ENCODE measurements at places on chromosomes 16 and 17.

GRCh38 chr16:56311208-56312027, 113.9 kb downstream of the AMFR start:
- DNase-seq: peak; percentile 98

DNA sequence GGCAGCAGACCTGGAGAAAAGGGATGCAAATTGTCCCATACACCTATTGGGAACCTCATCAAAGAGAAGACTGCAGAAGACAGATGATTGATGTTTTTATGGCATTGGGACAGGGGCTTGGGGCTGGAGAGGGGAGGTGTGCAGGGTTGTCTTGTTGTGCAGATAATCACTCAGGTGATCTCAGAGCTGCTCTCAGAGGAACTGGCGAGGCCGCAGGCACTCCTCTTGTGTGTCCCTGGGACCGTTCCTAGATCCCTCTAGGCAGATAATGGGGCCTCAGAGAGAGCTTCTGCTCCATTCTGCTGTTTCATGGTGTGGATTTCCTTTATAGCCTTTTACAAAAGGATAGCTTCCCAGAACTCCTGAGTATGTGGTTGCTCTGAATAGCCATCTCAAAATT, 1.6 kb downstream of the RNF213 start:
- DNase-seq: peak; percentile 17

DNA sequence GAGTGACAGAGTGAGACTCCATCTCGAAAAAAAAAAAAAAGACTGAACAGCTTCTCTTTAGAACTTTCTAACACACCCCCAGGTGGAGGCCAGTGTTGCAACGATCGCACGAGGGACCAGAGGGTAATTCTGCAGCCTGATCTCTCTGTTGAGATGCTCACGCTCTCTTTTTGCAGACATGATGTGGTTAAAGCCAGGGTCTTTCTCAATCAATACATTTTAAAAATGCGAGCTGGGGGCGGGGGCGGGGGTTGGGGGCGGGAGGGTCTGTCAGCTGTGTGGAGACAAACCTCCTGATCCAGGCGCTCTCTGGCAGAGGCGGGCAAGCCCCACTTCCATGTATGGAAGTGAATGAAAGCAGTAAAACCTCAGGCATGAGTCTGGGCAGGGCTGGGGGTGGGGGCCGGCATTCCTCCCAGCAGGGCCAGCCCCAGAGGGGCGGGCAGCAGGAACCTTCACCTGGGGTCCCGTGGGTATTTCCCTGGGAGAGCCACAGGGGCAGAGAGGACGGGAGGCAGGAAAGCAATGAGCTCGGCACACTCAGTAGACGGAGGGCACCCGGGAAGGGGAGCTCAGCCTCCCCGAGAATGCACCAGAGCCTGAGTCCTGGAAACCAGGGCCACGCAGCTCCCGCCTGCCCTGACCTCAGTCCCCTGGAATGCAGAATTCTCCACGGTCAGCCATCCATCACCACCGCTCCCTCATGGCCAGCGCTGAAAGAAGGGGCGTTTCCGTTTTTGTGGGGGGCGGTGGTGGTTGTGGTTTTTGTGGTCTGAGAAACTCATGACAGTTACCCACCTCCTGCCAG, 28.0 kb downstream of the NXN start:
- no peak for DNase-seq

DNA sequence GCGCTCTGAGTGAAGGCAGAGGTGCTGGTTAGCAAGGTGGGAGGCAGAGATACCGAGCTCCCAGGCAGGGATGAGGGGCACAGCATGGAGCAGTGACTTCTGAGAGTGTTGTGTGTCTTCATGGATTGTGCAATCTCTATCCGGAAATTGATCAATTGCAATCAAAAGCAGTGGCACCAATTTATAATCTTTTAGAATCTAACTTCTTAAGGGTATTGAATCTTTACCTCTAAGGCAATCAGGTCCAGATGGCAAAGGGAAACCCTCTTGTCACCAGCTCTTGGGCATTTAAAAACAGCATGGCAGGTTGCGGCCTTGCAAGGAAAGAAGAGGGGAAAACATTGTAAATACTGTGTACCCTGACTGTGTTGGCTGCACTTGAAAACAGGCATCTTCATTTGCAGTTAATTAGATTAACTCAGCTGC, 58.0 kb upstream of the MRTFB start:
- DNase-seq: no peak

DNA sequence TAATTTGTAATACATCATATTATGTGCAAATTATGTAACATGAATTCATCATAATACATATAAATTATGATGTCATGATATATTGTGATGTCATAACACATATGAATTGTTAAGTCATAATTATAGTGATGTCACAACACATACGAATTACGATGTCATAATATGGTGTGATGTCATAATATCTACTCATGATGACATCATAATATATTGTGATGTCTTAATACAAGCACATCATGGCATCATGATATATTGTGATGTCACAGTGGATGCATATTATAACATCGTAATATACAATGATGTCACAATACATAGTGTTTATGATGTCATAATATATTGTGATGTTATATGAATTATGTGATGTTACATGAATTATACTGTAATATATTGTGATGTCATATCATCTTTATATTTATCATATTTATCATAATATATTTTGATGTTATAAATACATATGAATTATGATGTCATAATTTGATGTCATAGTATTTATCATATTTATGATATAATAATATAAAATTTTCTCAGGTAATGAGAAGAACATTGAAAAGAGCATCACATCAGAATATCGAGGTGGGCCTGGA, 1793.0 kb downstream of the TP53TG3F start:
- DNase-seq: no peak

DNA sequence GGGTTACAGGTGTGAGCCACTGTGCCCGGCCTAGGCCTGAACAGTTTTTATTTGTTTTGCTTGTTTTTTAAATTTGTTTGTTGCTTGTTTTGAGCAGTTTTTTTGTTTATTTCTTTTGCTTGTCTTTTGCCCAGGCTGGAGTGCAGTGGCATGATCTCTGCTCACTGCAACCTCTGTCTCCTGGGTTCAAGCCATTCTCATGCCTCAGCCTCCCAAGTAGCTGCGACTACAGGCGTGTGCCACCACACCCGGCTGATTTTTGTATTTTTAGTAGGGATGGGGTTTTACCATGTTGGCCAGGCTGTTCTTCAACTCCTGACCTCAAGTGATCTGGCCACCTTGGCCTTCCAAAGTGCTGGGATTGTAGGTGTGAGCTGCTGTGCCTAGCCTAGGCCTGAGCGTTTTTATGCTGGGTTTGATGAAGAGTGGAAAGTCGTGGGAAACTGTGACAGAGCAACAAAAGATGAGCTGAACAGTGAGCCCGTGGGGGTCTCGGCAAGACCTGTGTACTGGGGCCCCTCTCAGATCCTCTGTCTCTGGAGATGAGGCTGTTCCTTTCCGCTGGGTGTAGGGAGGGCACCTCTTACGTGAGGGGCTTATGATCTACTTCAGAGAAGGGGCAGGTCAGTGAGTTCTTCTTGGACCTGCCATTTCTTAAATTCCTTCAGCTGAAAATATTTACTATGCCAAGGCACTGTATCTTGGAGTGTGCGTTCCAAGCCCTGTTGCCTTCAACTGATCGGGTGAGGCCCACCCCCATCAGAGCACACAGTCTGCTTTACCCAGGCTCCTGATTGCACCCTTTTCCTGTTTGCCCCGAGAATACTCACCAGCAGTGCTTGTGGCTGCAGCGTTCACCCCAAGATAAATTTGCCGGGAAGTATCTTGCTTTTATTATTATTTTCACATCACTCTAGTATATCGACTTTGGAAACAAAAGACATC, 322.1 kb downstream of the SEC14L1 start:
- no peak for DNase-seq

DNA sequence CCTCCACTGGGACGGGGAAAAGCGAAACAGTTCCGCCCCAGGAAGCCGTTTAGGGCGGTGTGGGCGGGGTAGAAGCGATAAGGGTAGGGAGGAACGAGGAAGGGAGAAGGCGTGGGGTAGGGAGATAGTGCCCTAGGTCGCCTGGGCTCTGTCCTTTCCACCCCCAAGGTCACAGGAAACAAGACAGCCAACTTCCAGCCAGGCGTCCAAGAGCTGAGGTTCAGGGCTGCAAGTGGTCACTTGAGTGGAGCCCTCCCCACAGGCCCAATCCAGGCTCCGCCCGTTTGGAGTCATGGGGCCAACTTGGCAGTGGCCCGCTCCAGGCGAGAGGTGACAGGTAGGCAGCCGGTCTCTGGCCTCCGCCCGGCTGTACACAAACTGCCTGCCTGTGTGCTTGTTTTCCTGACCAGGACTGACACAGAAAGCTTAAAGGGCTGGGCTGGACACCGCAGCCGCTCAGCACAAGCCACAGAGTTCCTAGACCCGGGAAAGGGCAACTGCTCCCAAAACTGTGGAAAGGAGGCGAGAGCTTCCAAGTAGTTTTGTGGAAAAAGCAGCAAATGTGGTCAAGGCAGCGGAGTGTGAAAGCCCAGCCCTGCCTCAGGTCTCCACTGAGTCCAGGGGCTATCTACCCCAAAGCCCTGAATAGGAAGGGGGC, at the start of gene RILP:
Gene RILP (minus strand): TSS at position 23 of the 658 bp plus-strand sequence. CDS start 62 bp downstream, outside the sequence.
- DNase-seq: no peak

- no peak for DNase-seq
These were observed 1.6 kb downstream of the MSRB1 start for GRCh38 chr16:1941162-1942046.

DNA sequence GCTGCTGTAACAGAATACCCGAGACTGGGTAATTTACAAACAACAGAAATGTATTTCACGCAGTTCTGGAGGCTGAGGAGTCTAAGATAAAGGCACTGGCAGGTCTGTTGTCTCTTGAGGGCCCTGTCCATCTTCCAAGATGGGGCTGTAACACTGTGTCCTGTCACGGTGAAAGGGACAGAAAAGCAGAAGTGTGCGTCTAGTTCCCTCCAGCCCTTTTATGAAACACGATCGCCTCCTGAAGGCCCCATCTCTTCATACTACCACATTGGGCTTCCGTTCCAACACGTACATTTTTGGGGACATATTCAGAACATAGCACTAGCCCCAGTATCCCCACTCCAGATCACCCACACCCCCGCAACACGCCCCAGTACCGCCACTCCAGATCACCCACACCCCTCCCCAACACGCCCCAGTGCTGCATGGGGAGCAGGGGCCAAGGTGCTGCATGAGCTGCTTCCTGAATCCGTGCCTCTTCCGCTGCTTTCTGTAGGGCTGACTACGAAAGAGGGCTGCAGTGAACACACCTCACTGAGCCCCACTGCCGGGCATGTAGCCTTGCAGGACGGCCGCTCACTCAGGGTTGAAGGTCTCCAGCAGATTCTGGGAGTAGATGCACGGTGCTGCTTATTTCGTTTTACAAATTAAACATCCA, 91.9 kb downstream of the RPTOR start:
- no peak for DNase-seq

- DNase-seq: no peak
These were observed 103.6 kb upstream of the C16orf82 start for GRCh38 chr16:26963109-26963508.

DNA sequence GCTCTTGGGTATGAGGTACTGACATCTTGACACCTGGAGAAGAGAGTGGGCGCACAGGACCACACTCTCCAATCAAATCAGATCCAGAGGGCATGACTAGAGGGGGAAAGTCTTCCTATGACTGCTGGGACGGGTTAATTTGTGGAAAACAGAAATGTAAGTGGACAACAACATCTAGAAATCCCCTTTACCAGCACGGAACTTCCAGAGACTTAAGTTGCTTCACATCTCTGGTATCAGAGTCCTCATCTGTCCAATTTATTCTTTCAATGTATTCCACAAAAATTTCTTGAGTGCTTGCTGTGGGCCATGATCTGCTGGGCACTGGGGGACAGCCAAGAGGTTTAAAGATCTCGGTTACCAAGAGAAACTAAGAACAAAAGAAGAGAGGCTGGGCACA, 159.2 kb downstream of the COPRS start:
- DNase-seq: no peak

DNA sequence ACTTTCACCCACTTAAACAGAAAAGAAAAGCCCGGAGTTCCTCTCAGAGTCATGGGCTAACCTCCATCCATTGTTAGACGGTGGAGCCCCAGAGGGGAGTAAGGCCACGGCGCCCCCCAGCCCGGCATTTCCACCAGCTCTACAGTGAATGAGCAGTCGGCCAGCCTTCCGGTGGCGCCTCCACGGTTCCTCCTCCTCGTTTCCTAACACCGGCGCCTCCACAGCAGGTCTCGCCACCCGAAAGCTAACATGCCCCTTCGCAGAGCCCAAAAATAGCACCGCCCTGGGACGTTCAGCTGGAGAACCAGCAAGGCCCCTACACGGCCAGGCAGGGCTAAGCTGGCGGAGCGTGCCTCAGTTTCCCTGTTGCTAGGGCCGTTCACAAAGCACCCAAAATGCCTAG, 858 bp downstream of the MMD start:
- DNase-seq: no peak

GRCh38 chr16:75075688-75076268, 40.8 kb downstream of the LDHD start:
- no peak for DNase-seq

DNA sequence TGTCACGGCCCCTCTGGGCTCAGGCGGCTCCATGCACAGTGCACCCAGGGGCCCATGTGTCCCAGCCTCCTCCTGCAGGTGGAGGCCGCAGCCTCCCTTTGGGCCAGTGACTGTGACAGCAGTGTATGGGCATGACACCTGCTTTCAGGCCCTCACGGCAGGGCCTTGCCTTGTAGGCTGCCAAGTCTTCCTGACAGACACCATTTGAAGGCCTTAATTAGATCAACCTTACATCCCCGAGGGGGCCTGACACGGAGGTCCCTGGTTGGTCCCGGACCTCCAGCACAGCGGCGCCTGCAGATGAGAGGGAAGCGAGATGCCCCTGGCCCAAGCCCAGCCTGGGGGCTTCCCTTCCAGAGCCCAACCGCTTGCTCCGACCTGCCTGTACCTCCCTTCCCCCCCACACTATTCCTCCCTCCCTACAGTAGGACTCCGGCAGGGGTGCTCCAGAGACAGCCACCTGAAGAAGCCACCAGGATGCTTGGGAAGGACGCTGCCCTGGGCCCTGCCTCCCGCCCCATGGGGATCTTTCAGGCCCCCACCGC, 31.9 kb downstream of the BAIAP2 start:
- no peak for DNase-seq

DNA sequence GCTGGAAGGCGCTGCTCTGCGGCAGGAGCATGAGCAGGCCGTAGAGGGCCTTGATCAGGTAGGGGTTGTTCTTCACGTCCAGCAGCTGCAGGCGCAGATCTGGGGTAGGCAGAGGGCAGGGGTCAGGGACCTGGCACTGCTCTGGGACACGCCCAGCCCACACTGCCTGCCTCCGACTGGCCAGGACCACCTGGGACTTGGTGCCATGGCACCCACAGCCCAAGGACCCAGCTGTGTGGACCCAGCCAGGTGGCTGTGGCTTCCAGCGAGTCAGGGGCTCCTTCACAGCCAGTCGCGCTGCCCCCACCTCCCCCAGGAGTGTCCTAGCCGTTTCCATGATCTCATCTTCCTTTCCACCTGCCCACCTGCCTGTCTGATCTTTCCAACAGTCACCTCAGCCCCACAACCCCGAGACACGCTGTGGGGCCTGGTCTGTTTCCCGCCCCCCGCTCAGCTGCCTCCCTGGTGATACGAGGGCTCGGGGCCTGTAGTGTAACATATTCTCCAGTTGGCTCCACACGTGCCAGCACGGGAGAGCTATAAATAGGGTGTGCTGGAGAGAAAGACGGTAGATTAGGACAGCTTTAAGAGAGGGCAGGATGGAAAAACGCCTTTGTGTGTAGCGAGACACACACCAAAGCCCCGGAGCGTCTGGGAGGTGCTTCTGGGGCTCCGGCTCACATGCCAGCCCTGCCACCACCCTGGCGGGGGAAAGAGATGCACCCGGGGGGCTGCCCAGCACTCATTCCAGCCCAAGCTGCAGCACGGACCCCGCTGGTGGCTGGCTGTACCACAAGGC, 7.2 kb upstream of the MTSS2 start:
- DNase-seq: no peak
